ENCODE measurements at places on chromosomes 3 and 15.

GRCh38 chr15:76809412-76810103 lies 95.6 kb downstream of the SCAPER start:
- no peak for DNase-seq

- no peak for DNase-seq
Measured at GRCh38 chr3:122409446-122409845, 6.4 kb downstream of the WDR5B start.

- no peak for DNase-seq
Measured at GRCh38 chr3:141044695-141045641, 6.2 kb upstream of the SPSB4 start.

DNA sequence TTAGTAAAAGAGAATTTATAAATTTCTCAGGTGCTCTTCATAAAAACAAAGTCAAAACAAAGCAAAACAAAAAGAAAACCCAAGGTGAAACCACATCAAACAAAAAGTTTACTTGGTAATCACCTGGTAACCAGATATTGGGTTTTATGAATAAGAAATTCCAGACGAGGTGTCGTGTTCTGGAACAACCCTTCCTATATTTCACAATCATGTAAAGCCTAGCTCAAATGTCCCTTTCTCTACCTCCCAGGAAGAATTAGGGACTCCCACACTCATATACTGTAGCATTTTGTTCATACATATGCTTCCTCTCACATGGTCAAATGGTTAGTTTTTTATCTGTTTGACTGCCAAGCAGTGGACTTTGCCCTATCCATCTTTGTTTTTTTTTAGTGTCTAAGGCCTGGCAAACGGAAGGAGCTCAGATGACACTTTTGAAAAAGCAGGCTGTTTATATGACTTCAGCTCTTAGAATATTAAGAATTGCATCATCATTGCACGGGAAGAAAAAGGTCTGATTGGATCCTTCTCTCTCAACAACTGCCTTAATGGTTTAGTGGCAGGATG lies 326.7 kb upstream of the TBL1XR1 start:
- DNase-seq: no peak

DNA sequence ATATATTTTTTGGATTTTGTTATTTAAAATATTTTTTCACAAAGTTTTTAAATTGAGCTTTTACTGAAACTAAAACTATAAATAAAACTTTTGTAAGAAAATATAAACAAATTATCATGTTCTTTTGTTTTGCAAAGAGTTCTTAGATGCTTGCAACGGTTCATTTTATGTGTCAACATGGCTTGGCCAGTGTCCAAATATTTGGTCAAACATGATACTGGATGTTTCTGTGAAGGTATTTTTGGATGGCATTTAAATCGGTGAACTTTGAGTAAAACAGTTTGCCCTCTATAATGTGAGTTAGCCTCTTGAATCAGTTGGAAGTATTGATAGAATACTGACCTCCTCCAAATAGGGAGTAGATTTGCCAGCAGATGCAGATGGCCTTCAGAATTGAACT lies 612.6 kb upstream of the NECTIN3 start:
- DNase-seq: no peak

- DNase-seq: no peak
Measured at GRCh38 chr15:85504749-85505676, 124.6 kb downstream of the AKAP13 start.

DNA sequence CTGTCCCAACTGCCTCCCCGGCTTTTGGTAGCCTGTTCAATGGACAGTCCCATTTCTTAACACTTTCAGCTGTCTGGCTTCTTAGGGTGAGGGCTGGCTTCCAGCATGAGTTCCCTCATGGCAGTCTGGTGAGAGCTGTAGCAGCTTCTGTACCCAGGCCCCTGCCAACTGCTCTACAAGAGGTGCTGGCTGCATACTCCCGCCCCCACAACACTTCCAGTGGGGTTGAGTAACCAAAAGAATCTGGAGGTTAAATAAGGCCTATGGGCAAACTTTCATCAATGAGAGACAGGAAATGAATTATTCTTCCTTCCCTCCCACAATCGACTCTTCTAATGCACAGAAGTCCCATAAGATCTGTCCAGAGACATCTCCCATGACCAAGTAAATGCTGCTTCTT lies 145.0 kb downstream of the NEK10 start:
- no peak for DNase-seq

DNA sequence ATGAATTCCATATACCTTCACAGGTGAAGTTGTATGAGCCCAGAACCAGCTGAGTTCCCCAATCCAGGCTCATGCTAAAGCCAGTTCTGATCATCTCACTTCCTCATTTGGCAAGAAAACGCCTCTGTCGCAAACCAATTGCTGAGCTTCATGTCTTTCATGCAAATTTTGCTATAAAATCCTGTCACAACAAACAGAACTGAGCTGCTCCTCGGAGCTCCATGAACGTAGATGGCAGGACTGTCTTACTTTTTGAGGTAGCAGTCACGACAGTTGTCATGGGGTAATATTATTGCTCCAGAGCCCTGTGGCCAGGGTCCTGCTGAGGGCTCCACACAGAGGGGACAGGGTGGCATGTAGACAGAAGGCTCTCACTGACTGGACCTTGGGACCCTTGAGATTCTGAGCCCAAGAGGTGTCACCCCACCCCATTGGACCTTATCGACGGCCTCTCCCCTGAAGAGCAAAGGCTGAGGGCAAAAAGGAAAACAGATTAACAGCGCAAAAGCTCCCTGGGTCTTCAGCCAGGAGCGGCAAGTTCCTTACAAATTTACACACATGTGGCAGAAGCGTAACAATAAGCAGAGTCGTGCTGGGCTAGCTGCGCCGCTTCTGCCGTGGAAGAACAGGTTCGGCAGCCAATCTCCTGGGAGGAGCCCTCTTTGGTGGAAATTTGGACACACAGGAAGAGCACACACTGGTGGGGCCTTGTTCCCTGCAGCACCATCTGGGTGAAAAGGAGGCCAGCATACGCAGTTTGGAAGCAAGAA lies 249.2 kb downstream of the OPA1 start:
- DNase-seq: no peak

DNA sequence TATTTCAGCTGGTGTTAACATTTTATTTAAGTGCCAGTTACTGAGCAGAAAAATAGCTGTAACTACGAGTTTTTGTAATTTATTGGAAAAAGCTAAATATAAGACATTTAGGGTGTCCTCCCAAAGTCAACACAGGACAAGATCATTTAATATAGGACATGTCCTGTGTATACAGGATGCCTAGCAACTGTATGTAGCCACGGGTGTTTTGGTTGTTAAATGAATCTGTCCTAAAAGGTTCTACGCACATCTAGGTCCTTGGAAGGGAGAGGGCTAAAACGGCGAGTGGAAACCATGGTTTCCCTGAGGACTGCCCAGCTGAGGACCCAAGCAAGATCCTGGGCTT lies 565 bp upstream of the ZNF621 start:
- DNase-seq: no peak

DNA sequence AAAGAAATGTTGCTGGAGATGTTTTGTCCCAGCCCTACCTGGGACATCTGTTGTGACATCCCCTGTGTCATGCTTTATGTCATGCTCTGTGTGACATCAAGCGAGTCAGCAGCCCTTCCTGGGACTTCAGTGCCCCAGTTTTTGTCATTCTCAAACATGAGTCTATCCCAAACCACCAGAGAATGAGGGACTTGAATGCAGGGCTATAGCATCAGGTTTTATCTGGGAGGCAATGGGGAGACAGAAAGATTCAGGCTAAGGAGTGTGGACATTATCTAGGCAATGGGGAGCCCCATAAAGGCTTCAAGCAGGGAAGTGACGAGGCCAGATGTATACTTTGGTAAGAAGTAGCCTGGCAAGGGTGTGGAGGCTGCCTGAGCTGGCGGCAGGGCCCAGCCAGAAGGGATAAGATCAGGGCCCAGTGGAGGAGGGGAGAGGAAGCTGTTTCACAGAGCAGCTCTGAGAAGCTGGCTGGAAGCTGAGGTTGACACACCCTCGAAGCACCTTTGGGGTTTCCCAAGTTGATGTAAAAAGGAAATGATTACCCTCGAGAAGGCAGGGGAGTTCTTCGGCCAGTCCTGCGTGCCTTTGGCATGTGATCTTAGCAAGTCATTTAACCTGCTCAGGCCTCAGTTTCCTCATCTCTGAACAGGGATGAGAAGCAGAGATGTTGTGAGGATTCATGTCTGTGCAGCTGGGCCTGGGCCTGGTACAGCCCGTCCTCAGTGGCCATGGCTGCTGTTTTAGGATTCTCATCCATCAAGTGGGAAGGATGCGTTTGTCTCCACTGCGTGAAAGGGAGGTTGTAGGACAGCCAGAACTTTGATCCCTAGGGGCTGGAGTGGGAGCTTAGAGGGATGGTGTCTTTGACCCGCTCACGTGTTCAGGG lies 34.3 kb downstream of the IRAK2 start:
- no peak for DNase-seq

DNA sequence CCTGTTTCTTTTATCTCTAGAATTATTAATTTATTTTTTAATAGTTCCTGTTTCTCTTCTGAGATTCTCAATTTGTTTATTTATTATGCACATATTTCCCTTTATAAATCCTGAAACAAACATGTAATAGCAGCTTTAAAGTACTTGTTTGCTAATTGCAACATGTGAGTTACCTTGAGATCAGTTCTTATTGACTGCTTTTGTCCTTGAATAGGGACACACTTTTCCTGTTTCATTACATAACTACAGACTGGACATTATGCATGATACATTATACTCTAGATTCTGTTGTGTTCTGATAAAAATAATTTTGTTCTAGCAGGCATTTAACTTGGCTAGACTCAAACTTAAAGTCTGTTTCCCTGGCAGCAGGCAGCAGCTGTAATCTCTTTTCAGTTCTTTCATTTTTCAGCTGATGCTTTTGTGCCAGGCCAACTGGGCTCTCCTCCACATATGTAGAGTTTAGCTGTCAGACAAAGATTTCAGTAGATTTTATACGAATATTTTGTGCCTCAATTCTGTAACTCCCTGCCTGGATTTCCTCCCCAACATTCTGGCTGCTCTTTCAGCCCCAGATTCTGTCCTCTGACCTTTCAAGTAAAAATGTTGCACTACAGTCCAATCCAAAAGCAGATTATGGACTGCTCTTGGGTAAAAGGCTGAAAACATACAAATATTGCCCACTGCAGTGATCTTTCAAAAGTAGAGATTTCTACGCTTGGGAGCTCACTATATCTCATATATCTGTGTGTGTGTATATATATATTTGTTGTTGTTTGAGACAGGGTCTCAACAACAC lies 41.9 kb downstream of the PCOLCE2 start:
- no peak for DNase-seq

DNA sequence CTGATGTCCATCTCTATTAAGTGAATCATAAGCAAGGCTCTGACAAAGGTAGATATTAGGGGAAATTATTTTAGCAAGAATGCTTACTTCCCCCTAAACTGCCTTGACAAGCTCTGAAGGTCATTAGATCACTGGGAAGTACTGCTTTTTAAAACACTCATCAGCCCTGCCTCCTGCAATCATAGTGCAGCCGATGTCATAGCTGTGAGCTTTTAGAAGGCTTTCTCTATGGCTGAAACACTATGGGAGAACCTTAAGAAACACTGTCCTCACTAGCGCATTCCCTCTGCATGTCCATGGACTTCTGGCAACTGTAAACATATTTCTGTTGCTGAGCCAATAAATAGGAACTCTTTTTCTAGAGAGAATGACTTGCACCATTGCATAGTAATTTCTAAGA lies 38.7 kb upstream of the PTPRG start:
- DNase-seq: no peak

DNA sequence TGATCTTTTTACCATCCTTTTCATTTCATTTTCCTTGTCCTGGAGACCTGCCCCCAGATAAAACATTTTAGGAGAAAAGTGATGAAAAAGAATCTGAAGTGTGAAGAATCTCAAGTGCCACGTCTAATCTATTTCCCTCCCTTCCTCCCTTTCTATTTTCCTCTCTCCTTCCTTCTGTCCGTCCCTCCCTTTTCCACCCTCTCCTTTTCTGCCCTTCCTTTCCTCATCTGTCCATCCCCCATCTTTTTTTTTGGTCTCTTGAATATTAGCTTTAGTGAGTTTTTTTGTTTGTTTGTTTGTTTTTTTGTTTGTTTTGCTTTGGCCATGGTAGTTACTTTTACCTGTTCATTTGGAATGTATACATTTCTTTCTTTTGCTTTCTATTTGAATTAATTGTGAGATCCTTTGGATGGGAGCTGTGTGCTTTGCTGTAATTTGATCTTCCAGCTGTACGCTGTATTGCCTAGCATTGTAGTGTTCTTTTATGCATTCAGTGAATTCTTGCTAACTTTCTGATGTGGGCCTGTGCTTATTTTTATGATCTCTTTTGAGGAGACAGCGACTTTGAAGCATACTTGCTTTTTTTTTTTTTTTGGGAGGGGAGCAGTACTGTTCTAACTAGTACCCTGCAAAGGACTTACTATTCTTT lies 19.2 kb downstream of the CDIN1 start:
- DNase-seq: no peak

- DNase-seq: no peak
Measured at GRCh38 chr3:99191186-99191585, 289.7 kb upstream of the DCBLD2 start.

- no peak for DNase-seq
Measured at GRCh38 chr15:82951472-82952157, 905 bp downstream of the HOMER2 start.
